BJ (cell line): ENCODE measurements at places on chromosomes 4 and X.

DNA sequence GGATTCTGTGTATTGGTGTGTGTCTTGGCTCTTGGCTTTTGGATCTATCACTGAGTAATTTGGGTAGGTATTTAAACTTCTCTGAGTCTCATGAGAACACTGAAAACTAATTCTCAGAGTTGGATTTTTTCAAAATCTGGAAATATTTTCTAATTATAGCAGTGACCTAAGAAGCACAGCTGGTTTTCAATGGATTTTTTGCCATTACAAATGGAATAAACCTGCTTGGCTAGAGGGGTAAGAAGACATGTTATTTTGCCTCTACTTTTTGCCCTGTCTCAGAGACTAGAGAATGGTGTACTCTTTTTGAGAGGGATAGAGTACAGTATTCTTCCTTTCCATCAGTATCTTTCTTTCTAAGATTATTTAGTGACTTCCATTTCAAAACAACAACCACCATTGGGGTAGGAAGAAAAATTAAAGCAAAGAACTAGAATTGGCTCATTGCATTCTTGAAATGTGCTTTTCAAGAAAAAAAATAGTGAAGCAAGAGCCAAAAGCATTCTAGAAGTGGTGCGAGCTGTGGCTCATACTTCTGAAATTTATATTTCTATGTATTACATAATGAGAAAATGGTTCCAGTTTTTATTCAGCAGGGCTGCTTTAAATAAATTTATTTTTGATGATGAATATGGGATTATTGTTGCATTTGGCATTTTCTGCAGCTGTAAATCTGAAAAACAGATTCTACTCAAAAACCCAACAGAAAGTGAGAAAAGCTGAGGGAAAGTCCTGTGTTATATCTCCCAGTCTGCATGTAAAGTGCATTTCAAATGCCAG is 850.2 kb upstream of the SLIT2 start:
- no peak for DNase-seq

DNA sequence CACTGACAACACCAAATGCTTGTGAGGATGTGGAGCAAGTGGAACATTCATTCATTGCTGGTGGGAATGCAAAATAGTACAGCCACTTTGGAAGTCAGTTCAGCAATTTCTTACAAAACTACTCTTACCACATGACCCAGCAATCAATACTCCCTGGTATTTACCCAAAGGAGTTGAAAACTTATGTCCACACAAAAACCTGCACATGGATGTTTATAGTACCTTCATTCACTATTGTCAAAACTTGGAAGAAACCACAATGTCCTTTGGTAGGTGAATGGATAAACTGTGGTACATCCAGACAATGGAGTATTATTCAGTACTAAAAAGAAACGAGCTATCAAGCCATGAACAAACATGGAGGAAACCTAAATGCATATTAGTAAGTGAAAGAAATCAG is 27.5 kb downstream of the HUWE1 start:
- no peak for DNase-seq

DNA sequence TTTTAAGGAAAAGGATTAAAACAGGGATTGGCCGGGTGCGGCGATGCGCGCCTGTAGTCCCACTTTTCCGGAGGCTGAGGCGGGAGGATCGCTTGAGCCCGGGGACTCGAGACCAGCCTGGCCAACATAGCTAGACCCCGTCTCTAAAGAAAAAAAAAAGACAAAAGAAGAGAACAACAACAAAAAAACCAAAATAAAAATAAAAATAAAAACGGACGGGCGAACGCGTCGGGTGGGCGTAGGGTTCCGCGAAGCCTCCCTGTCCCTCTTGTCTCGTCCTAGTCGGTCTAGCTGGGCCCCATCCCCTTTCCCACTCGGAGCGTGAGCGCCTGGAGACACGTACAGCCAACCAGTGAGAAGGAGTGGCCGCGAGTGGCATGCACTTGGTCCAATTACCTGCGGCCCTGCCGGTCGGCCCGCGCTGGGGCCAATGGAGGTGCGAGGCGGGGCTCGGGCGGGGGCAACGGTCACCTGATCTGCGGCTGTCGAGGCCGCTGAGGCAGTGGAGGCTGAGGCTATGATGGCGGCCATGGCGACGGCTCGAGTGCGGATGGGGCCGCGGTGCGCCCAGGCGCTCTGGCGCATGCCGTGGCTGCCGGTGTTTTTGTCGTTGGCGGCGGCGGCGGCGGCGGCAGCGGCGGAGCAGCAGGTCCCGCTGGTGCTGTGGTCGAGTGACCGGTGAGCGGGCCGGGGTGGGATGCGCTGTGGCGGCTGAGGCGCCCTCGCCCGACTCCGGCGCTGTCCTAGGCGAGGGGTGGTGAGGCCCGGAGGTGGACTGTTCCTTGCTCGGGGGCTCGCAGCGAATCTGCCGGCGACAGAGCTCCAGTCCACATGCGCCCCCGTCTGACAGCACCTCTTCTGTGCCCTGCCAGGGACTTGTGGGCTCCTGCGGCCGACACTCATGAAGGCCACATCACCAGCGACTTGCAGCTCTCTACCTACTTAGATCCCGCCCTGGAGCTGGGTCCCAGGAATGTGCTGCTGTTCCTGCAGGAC is at the start of gene ATP6AP1:
ATP6AP1 (plus strand) TSS at position 502 of the 996 bp plus-strand sequence; CDS start at position 518, 16 bp downstream.
- peak; percentile 61 for DNase-seq

GRCh38 chr4:184384056-184384809 is 90.1 kb downstream of the IRF2 start:
- peak; percentile 55 for DNase-seq

GRCh38 chrX:119399772-119400101 is 601 bp downstream of the SLC25A43 start:
- DNase-seq: no peak
